ENCODE measurements at places on chromosomes 7 and 10. TPM values are rescaled to one million over a fixed set of nuclear protein-coding genes. Genes with fewer than 3 reads are reported as not detected.

The TAS2R4 gene
- polyA plus RNA-seq, result 0.10 TPM

The SLC26A5 gene
- 0.04 TPM for polyA plus RNA-seq

The FBH1 gene
- polyA plus RNA-seq, result 24.0 TPM

The PON1 gene
- not detected for polyA plus RNA-seq

The AGAP6 gene
- polyA plus RNA-seq, result 5.6 TPM

The NXPH1 gene
- not detected for polyA plus RNA-seq

The ASL gene
- 38.2 TPM for polyA plus RNA-seq

The PHKG1 gene
- polyA plus RNA-seq, result 1.3 TPM

The FEZF1 gene
- polyA plus RNA-seq, result not detected

The GPR37 gene
- not detected for polyA plus RNA-seq

The ELFN1 gene
- polyA plus RNA-seq, result 5.5 TPM

The SFRP5 gene
- 0.11 TPM for polyA plus RNA-seq

The HOXA6 gene
- polyA plus RNA-seq, result 1.5 TPM

The DNAJB9 gene
- polyA plus RNA-seq, result 17.1 TPM

The OR9A2 gene
- not detected for polyA plus RNA-seq

The GDF2 gene
- not detected for polyA plus RNA-seq

The ZMIZ1 gene
- polyA plus RNA-seq, result 17.4 TPM

The TFR2 gene
- 0.48 TPM for polyA plus RNA-seq

The MUC3A gene
- polyA plus RNA-seq, result 2.5 TPM

The CTTNBP2 gene
- polyA plus RNA-seq, result 3.4 TPM

The STAG3 gene
- polyA plus RNA-seq, result 0.99 TPM

The SLC39A12 gene
- 0.15 TPM for polyA plus RNA-seq

The TRIM50 gene
- 13.8 TPM for polyA plus RNA-seq

The EPO gene
- not detected for polyA plus RNA-seq

The ATRNL1 gene
- 0.09 TPM for polyA plus RNA-seq

The TRIL gene
- polyA plus RNA-seq, result 0.45 TPM

The SDK1 gene
- 3.3 TPM for polyA plus RNA-seq

The CEP41 gene
- 5.6 TPM for polyA plus RNA-seq

The OR6V1 gene
- polyA plus RNA-seq, result not detected

The HSPB1 gene
- 613 TPM for polyA plus RNA-seq

The ABCC2 gene
- polyA plus RNA-seq, result 2.1 TPM

The HOXA1 gene
- 0.08 TPM for polyA plus RNA-seq

The SFTPA1 gene
- 0.52 TPM for polyA plus RNA-seq

The CYP3A4 gene
- polyA plus RNA-seq, result 0.22 TPM

The CCDC172 gene
- polyA plus RNA-seq, result not detected
